Fibroblast of skin of left quadriceps (primary cell): ENCODE measurements at places on chromosomes 11 and 22.

DNA sequence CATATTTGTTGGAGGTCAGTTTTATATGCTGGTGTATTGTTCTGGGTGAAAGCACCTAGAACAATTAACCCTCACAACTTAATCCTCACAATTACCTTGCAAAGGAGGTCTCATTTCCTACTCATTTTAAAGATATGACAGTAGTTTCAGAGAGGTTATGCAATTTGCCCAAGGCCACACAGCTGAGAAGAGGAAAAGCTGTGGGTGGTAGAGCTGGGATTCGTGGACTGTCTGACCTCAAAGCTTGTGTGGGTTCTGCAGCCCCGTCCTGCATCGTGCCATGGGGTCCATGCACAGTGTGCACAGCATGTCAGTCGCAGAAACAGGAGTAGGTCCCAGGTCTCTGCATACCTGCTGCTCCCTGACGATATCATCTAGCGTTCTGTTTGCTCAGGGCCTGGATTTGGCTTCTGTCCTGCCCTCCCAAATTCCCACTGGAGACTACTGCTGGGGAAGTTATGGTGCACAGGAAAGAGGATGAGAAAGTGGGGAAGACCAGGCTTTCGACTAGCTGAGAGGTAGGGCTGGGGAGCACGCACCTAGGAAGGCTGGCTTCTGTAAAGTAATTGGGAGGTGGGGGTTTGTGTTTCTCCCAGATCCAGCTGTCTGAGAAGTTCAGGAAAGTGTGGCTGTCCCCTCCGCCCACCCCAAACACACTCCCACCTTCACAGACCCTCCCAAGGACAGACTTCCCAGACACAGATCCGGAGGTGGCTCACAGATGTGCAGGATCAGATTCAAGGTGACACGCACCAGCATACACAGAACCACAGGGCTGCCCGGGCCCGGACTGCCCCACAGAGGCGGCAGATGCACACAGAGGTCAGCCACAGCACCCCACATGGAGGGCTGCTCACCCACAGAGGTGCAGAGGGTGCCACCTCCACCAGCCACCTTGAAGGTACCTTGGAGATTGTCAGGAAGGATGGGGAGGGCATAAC is 2.0 kb downstream of the BACE1 start:
- DNase-seq, result no peak

DNA sequence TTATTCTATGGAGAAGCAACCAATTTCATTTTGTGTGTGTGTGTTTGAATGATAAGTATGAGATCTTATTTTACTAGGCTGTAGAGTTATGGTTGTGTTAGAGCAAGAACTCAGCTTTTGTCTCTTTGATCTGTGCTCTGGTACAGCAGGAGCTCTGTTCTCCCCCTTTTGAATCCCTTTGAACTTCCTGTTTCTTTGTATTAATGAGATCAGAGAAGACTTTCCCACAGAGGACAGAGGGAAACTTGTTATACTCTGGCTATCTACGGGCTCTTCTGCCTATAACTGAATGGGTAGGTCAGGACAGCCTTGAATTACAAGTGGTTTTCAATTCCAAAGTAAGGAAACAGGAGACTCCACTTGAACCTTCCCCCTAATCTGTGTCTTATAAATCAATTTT is 1015.0 kb upstream of the RAG2 start:
- DNase-seq, result no peak

GRCh38 chr11:35992548-35992947 is 48.7 kb downstream of the LDLRAD3 start:
- no peak for DNase-seq

GRCh38 chr22:34501366-34501965 is 564.5 kb upstream of the ISX start:
- no peak for DNase-seq

DNA sequence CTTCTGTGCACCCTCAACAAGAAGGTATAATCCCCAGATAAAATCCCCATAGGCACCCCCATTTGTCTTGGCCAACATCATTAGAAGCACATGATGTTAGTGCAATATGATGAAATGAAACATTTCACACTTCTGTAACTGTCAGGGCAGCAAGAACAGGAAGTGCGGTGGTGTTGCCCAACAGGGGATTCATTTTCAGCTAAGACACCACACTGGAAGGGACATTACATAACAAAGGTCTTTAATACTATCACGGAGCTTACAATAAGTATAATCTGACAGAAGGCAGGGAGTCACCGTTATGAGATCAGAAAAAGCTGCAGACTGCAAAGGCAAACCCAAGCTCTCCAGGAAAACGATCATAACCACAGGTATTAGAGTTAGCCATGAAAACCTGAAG is 2.0 kb downstream of the OR52W1 start:
- DNase-seq, result no peak

DNA sequence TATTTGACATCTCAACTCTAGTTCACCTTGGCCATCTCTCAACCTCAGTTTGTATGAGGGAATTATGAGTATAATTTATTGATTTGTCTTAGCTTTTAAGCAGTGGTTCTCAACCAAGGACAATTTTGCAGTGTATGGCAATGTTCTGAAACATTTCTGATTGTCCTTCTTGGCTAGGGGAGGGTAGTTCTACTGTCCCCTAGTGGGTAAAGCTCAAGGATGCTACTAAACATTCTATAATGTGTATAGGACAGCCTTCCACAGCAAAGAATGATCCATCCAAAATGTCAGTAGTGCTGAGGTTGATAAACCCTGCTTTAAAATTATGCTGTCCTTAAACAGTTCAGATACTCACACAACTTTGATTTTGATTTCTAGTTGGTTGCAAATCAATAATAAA is 78.1 kb upstream of the ALKBH3 start:
- no peak for DNase-seq

DNA sequence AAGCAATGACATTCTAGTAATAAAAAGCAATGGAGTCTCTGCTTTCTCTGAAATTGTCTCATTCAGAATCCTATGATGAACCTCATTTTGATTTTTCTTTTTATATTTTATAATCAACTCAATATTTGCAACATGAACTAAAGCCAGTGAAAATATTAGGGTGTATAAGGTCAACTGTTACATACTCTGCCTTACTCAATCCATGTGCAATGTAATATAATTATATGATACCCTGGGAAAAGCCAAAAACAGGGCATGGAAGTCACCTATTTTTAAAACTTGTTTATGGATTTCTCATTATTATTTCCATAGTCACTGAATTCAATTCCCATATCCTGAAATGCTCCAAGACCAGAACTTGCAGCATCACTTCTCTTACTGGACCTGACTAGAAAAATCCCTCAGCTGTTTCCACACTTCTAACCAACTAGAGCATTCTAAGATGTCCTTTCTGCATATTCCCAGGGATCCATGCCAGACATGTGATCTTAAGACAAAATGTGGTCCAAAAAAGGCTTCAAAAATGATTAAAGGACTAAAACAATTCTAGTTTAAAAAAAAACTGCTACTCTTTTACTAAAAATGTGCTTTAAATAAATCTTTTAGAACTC is 97.3 kb downstream of the GUCY1A2 start:
- no peak for DNase-seq

DNA sequence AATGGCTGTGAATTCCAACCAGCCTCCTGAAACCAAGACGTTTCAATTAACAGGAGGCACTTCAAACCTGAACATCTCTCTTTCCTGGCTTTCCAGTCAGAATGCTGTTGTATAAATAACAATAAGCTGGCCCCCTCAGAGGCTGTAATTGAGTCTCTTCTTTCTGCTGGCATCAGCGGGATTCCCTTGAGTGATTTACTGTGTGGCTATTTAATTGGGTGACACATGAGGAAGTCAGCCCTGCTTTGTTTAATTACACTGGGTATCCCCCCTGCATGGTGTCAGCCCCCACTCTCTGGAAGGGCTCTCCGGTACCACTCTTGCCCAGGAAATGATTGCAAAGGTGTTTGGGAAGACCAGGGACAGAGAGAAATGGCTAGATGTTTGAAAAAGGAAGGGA is 101.6 kb downstream of the NTM start:
- DNase-seq, result no peak

GRCh38 chr22:27684901-27685300 is 116.7 kb downstream of the MN1 start:
- DNase-seq, result no peak

GRCh38 chr22:42622061-42622710 is 7.5 kb upstream of the POLDIP3 start:
- no peak for DNase-seq

DNA sequence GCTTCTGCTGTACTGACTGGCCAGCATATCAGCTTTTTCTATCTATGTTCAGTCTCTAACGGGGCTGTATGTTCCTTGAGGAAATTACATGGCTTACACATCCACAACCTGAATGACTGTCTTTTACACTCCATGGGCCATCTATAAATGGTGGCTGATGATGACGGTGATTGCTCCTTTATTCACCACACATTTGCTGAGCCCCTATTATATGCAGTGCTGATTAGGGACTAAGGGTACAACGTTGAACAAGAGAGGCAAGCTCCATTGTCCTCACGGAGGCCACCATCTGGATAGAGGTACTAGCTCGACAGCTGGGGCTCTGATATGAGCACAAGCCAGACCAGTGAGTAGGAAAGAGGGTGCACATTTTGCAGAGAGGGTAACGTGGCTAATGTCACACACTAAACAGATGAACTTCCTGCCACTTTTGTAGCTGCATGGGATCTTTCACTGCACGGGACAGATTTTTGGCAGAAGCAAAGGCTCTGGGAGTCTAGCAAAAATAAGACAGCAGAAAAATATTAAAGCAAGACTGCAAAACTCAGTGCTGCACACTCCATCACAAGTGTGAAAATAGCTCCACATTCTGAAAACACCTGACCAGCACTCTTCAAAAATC is 30.6 kb downstream of the DRD2 start:
- no peak for DNase-seq

DNA sequence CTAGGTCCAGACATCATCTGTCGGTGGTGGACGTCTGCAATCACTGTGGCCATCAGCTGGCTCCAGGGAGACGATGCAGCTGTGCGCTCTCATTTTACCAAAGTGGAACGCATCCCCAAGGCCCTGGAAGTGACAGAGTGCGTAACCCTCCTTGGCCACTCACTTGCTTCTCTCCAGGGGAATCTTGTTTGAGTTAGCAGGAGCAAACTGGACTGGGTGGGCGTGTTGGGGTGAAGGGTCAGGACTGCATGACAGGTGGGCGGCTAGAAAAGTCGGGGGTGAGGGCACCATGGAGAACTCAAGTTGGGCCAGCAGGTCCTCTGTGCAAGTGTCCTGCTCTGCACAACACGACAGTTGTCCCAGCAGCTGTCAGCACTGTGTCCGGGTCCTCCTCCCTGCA is 16.2 kb downstream of the SHISA8 start:
- DNase-seq, result no peak

GRCh38 chr22:45903355-45904135 is 73.4 kb downstream of the WNT7B start:
- peak; percentile 6 for DNase-seq

DNA sequence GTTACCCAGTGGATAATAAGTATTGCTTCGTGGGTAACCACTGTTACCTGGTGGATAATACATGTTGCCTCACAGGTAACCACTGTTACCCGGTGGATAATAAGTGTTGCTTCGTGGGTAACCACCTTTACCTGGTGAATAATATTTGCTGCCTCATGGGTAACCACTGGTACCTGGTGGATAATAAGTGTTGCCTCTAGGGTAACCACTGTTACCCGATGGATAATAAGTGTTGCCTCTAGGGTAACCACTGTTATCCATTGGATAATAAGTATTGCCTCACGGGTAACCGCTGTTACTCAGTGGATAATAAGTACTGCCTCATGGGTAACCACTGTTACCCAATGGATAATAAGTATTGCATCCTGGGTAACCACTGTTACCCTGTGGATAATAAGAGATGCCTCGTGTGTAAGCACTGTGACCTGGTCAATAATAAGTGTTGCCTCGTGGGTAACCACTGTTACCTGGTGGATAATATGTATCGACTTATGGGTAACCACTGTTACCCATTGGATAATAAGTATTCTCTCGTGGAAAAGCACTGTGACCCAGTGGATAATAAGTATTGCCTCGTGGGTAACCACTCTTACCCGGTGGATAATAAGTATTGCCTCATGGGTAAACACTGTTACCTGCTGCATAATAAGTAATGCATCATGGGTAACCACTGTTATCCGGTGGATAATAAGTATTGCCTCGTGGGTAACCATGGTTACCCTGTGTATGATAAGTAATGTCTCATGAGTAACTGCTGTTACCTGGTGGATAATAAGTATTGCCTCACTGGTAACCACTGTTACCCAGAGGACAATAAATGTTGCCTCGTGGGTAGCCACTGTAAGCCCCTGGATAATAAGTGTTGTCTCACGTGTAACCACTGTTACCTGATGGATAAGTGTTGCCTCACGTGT is 20.1 kb upstream of the NXPE4 start:
- no peak for DNase-seq
